ENCODE measurements at places on chromosomes 1 and 21.

- no peak for DNase-seq
- no peaks in the 10 kb centered on the region for H3K27me3 ChIP-seq
- H3K4me3 ChIP-seq: no peak overlapping the region
- no peak overlapping the region for H3K27ac ChIP-seq
- H3K36me3 ChIP-seq: no peaks in the 10 kb centered on the region
- no peaks in the 10 kb centered on the region for H3K4me1 ChIP-seq
These were observed 161.7 kb downstream of the NTMT2 start for GRCh38 chr1:170307426-170307825.

DNA sequence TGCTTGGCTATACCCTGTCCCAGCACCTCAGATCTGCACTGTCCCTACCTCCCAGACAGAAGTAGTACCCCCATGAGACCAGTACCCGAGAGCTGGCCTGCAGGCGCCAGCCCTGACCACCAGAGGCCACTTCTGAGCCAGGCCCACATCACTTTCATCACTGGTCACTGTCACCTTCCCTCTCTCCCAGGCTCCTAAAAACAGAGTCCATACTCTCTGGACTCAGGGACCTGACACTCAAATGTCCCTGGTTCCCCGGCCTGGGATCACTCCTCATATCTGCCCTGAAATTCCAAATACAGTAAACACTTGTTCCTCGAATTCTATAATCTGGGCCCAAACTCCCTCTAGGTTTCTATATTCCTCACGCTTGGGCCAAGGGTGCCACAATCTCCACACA lies 18.7 kb downstream of the TMEM53 start:
- no peaks in the 10 kb centered on the region for H3K4me1 ChIP-seq
- no peak overlapping the region for H3K27ac ChIP-seq
- H3K4me3 ChIP-seq: no peak overlapping the region
- no peak for DNase-seq

GRCh38 chr21:9735421-9735961 lies 785.9 kb upstream of the TPTE start:
- no peaks in the 10 kb centered on the region for H3K36me3 ChIP-seq
- no peak overlapping the region for H3K27ac ChIP-seq
- H3K4me3 ChIP-seq: no peak overlapping the region
- DNase-seq: no peak

- H3K27ac ChIP-seq: no peak overlapping the region
- H3K27me3 ChIP-seq: no peaks in the 10 kb centered on the region
- no peak overlapping the region for H3K4me3 ChIP-seq
- H3K4me1 ChIP-seq: no peaks in the 10 kb centered on the region
- no peak for DNase-seq
These were observed 55.0 kb downstream of the NFASC start for GRCh38 chr1:204925701-204926100.

DNA sequence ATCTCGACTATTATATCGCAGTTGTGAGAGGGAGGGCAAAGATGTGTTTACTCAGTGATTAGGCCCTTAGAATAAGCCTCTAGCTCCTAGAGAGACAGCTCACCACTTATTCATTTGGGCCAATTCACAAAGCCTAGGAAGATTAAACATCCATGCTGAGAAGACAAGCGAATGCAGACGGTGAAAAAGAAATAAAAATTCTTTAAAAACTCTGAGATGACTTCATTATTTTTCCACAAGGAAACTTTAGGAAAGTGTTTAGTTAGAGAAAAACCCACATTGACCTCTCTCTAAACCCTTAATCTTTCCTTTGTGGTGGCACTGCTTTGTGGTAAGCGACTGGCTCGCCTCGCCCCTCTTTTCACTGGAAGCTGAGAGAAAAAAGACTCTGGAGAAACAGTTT lies 146.8 kb upstream of the DMRTA2 start:
- no peaks in the 10 kb centered on the region for H3K4me1 ChIP-seq
- no peak for DNase-seq
- no peak overlapping the region for H3K4me3 ChIP-seq
- H3K27me3 ChIP-seq: no peaks in the 10 kb centered on the region
- peaks cover 3% of the 10 kb centered on the region for H3K36me3 ChIP-seq
- no peak overlapping the region for H3K27ac ChIP-seq

GRCh38 chr1:193042766-193043691 lies 16.1 kb downstream of the UCHL5 start:
- H3K36me3 ChIP-seq: peaks cover 6% of the 10 kb centered on the region
- H3K27me3 ChIP-seq: no peaks in the 10 kb centered on the region
- no peaks in the 10 kb centered on the region for H3K4me1 ChIP-seq
- no peak overlapping the region for H3K4me3 ChIP-seq
- no peak overlapping the region for H3K27ac ChIP-seq

- DNase-seq: no peak
- no peak overlapping the region for H3K27ac ChIP-seq
- no peaks in the 10 kb centered on the region for H3K27me3 ChIP-seq
- no peak overlapping the region for H3K4me3 ChIP-seq
- H3K36me3 ChIP-seq: no peaks in the 10 kb centered on the region
- no peaks in the 10 kb centered on the region for H3K4me1 ChIP-seq
These were observed 145.5 kb upstream of the NRIP1 start for GRCh38 chr21:15210235-15210678.

- no peak overlapping the region for H3K4me3 ChIP-seq
- H3K27me3 ChIP-seq: no peaks in the 10 kb centered on the region
- H3K4me1 ChIP-seq: peaks cover 9% of the 10 kb centered on the region
These were observed 27.6 kb downstream of the INPP5B start for GRCh38 chr1:37919277-37919676.

- H3K27me3 ChIP-seq: no peaks in the 10 kb centered on the region
- H3K27ac ChIP-seq: no peak overlapping the region
These were observed 55.4 kb upstream of the LPGAT1 start for GRCh38 chr1:211885747-211886522.

GRCh38 chr1:1548591-1548990 lies 8.2 kb upstream of the TMEM240 start:
- peaks cover 16% of the 10 kb centered on the region for H3K36me3 ChIP-seq
- H3K4me3 ChIP-seq: no peak overlapping the region
- no peak for DNase-seq
- H3K4me1 ChIP-seq: no peaks in the 10 kb centered on the region
- H3K27ac ChIP-seq: no peak overlapping the region

DNA sequence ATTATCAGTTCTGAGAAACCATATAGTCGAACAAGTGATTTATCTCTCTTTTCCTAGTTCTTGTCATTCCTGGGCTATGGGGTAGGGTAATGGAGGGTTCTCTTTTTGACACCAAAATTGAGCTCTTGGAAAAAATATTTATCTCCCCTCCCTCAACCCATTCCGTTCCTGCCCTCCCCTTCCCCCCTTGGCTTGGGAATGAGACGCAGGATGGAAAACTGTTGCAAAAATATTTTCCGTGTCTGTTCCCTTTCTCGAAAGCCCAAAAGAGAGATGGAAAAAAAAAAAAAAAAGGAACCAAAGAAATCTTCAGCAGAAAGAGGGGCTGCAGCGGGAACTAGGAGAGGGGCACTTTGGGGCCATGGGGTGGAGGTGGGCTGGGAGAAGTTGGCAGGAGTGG lies 766 bp downstream of the ATP2B4 start:
- peaks cover 23% of the 10 kb centered on the region for H3K4me1 ChIP-seq
- H3K36me3 ChIP-seq: peaks cover 5% of the 10 kb centered on the region
- H3K27ac ChIP-seq: no peak overlapping the region
- H3K4me3 ChIP-seq: peak overlapping the region; percentile 77
- no peaks in the 10 kb centered on the region for H3K27me3 ChIP-seq

- H3K4me3 ChIP-seq: no peak overlapping the region
- H3K27me3 ChIP-seq: no peaks in the 10 kb centered on the region
- peaks cover 14% of the 10 kb centered on the region for H3K4me1 ChIP-seq
- no peak overlapping the region for H3K27ac ChIP-seq
- H3K36me3 ChIP-seq: peaks cover 17% of the 10 kb centered on the region
These were observed 146.7 kb upstream of the EDN2 start for GRCh38 chr1:41631154-41631553.

DNA sequence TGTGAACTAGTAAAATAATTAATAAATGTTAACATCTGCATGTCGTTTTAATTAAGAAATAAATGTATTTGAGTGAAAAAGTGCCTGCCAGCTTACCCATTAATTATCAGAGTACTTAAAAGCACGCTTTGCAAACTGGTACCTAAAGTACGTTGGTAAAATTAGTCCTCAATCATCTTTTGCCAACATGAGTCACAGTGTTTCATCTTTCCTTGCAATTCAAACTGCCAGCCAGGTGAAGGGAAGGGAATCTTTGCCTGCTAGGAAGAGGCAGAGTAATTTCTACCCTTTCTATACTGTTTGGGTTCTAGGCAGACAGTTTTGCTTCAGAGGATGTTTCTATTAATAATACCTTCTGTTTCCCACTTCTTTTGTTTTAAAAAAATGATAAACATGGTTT lies 57.2 kb upstream of the CNIH3 start:
- H3K27ac ChIP-seq: no peak overlapping the region
- H3K27me3 ChIP-seq: no peaks in the 10 kb centered on the region
- DNase-seq: no peak
- no peaks in the 10 kb centered on the region for H3K36me3 ChIP-seq
- no peak overlapping the region for H3K4me3 ChIP-seq

GRCh38 chr1:27098431-27099134 lies 56.3 kb downstream of the SLC9A1 start:
- H3K36me3 ChIP-seq: peaks cover 23% of the 10 kb centered on the region
- peak overlapping the region; percentile 79 for H3K27ac ChIP-seq
- no peak for DNase-seq
- H3K27me3 ChIP-seq: no peaks in the 10 kb centered on the region
- H3K4me3 ChIP-seq: no peak overlapping the region

GRCh38 chr1:27599605-27600497 lies 4.1 kb downstream of the AHDC1 start:
- H3K27me3 ChIP-seq: no peaks in the 10 kb centered on the region
- H3K36me3 ChIP-seq: peaks cover 3% of the 10 kb centered on the region
- peaks cover 86% of the 10 kb centered on the region for H3K4me1 ChIP-seq
- H3K4me3 ChIP-seq: peak overlapping the region; percentile 2

- no peaks in the 10 kb centered on the region for H3K36me3 ChIP-seq
- H3K4me3 ChIP-seq: no peak overlapping the region
- no peak overlapping the region for H3K27ac ChIP-seq
- no peaks in the 10 kb centered on the region for H3K4me1 ChIP-seq
- no peaks in the 10 kb centered on the region for H3K27me3 ChIP-seq
These were observed 2.3 kb upstream of the IVL start for GRCh38 chr1:152906023-152906565.

DNA sequence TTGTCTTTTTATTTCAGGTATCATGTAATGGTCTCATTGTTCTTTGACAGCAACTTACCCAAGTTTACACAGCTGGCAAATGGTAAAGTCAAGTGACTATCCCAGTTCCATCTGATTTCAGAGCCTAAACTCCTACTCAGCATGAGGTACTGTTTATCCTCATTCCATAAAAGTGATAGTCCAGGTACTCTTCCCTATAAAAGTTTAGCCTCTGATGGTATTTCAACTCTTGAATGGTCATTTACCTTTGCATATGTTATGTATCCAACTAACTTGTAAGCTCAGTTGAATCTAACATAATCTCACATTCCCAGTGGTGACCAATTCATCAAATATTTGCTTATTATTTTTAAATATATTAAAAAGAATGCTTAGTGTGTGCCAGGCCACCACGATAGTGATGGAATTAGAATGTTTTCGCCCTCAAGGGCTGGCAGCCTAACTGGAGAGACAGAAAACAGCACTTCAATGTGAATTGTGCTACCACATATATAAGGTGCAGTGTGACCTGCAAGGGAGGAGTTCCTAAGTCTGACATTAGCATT lies 307.1 kb downstream of the CTH start:
- no peak overlapping the region for H3K4me3 ChIP-seq
- no peaks in the 10 kb centered on the region for H3K27me3 ChIP-seq
- DNase-seq: no peak
- H3K27ac ChIP-seq: no peak overlapping the region

GRCh38 chr1:183443011-183443410 lies 24.8 kb upstream of the NMNAT2 start:
- no peaks in the 10 kb centered on the region for H3K4me1 ChIP-seq
- H3K36me3 ChIP-seq: no peaks in the 10 kb centered on the region
- H3K4me3 ChIP-seq: no peak overlapping the region
- H3K27ac ChIP-seq: no peak overlapping the region

DNA sequence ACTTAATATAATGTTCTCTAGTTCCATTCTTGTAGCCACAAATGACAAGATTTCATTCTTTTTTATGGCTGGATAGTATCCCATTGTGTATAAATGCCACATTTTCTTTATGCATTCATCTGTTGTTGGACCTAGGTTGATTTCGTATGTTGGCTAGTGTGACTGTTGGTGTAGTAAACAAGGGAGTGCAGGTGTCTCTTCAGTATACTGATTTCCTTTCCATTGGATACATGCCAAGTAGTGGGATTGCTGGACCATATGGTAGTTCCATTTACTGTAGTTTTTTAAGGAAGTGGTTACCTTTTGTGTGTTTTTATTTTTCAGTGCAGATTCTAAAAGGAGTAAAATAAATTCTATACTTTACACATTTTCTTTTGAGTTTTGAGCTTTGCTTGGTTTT lies 5.7 kb downstream of the PARK7 start:
- H3K4me3 ChIP-seq: no peak overlapping the region
- no peak overlapping the region for H3K27ac ChIP-seq

DNA sequence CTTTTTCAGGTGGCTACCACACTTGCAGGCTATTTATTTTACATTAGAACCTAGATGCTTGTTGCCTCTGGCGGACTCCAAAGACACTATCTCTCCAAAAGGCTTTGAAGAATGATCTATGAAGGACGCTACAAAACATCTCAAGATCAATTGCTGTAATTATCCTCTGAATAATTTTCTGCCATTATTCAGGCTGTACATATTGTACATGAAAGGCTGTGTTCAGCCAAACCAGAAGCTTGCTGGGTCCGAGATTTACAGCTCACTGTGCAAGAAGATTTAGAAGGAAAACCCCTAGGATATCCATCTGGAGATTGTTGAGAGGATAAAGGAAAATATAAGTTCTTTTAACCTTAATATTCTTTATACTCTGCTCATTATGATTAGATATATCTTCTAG lies 523.6 kb upstream of the PLXNA2 start:
- DNase-seq: no peak
- H3K36me3 ChIP-seq: no peaks in the 10 kb centered on the region
- H3K4me3 ChIP-seq: no peak overlapping the region
- H3K4me1 ChIP-seq: no peaks in the 10 kb centered on the region
- no peaks in the 10 kb centered on the region for H3K27me3 ChIP-seq

Data from thymus (tissue), 14 donors.